ENCODE measurements at places on chromosomes 12 and 14.

GRCh38 chr12:56957229-56958052 lies at the start of gene RDH16:
Gene RDH16, minus strand, starts transcription at chr12:56957608. Its CDS starts 146 bp downstream, at chr12:56957462.
- no peak for DNase-seq

DNA sequence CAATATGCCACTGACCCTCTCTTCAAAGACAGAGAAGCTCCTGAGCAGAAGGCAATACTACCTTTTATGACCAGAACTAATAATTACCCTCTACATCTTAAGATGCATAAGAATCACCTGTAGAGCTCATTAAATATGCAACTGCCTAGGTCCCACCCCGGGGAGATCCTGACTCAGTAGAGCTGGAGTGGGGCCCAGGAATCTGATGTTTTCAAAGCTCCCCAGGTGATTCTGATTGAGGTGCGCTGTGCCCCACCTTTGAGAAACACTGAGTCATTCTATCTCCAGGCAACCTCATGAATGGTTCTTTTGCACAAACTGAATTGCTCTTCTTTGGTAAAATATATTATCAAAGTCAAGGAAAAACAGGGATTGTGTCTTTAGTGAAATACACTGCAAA lies 149.3 kb upstream of the BMP4 start:
- no peak for DNase-seq

DNA sequence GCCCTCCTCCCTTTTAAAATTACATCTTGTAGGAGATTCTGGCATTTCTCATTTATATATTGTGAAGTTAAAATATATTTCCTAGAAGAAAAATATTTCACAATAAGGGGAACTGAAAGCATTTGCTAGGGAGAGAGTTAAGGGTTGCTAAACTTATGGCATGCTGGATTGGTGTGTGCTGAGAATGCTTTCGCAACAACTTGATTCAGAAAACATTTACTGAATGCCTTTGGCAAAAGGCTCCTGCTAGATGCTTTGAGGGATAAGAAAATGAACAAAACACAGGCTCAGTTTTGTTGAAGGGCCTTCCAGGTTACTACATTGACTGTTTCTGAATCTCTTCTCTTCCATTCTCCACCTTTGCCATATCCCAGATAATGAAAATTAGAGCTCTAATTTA lies 67.5 kb downstream of the DIP2B start:
- peak; percentile 66 for DNase-seq

- DNase-seq: no peak
Observed at GRCh38 chr14:52279408-52279807, 11.9 kb downstream of the PTGDR start.

GRCh38 chr14:60665177-60665550 lies 15.9 kb upstream of the SIX1 start:
- no peak for DNase-seq

DNA sequence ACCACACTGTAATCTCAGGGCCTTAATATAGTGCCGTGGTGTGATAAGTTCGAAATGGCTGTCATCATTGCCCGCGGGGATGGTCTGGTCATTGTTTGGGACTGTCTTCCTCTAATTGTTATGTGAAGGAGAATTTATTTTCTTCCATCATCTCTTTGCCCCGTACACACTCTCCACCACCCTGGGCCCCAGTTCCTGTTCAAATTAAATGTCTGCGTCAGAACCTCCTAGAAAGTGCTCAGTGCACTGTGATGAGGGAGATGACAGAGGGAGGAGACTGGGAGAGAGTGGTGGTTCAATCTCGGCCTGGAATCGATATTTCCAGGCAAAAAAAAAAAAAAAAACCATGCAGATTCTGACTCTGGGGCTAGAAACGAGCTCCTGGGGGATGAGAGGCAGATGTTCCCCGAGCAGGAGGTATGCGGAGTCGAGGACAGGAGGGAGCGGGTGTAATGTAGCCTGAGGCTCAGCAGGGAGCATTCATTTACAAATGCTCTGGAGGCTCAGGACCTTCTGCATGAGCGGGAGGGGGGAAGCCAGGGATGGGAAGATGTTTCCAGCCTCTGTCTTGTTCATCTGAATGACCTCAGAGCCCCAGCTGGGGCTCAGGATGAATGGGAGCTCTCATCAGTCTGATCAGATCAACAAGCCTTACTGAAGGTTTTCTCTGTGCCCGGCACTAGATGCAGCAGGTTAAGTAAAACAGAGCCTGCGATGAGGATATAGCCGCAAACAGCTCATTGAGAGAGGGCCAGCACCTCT lies 219.5 kb downstream of the TBX5 start:
- DNase-seq: no peak

GRCh38 chr14:41785696-41786095 lies 179.0 kb downstream of the LRFN5 start:
- DNase-seq: no peak

- DNase-seq: no peak
Observed at GRCh38 chr12:94660436-94660835, 10.1 kb upstream of the TMCC3 start.

DNA sequence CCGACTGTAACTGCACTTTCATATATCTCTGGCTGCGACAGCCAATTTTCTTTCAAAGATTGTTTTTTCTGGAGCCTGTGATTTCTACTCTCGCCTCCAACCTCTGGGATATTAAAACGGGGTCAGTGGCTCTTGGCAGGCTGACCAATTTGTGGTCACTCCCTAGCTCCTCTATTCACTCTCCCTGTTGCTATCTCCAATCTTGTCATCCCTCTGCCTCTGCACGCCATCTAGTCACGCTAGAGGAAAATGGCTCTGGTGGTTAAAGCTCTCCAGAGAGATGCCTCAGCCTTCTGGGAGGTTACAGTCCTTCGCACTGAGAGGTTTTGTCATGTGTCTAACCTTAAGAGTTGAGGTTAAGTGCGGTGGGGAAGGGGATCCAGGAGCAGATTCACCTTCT lies 59.8 kb upstream of the CISTR start:
- DNase-seq: no peak

- no peak for DNase-seq
Observed at GRCh38 chr12:12190087-12190809, 76.6 kb downstream of the LRP6 start.

DNA sequence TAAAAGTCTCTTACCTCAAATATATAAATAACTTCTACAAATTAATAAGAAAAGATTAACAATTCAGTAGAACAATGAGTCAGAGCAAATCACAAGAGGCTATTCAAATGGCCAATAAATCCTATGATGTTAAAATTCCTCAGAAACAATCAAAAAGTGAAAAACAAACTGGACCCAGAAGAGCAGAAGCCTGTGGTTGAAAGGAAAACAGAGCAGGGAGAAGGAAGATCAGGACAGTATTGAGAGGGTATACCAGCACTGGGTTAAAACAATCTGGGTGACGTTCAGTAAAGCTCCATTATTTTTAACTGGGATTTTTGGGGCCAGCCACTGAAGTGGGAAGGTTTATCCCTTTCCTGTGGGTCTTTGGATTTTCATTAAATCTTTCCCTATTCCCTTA lies 39.7 kb upstream of the PCED1B start:
- DNase-seq: no peak

GRCh38 chr14:50823762-50824636 lies 7.0 kb downstream of the NIN start:
- no peak for DNase-seq

GRCh38 chr12:81128930-81129554 lies 51.2 kb downstream of the ACSS3 start:
- peak; percentile 14 for DNase-seq

DNA sequence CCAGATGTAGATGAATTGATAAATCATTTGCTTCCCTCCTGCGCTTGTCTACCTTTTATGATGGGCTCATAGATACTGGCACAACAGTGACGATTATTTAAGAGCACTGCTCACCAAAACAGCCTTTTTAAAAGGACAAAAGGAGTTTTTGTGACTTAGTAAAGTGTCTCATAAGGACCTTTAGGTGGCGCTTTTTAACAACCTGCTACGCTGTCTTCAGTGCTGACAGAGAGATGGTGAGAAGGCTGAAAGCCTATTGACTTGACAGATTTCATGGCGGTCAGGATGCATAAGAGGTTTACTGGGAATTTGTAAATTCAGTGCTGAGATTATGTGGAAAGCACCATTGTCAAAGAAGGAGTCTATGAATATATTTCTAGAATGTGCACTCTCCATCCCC lies 87.6 kb downstream of the SLC15A5 start:
- DNase-seq: no peak

- peak; percentile 10 for DNase-seq
Observed at GRCh38 chr12:110639336-110640141, 25.6 kb downstream of the TCTN1 start.
